ENCODE measurements at places on chromosomes 12 and 14.

- no peak for DNase-seq
Observed at GRCh38 chr12:18895946-18896345, 158.0 kb downstream of the CAPZA3 start.

DNA sequence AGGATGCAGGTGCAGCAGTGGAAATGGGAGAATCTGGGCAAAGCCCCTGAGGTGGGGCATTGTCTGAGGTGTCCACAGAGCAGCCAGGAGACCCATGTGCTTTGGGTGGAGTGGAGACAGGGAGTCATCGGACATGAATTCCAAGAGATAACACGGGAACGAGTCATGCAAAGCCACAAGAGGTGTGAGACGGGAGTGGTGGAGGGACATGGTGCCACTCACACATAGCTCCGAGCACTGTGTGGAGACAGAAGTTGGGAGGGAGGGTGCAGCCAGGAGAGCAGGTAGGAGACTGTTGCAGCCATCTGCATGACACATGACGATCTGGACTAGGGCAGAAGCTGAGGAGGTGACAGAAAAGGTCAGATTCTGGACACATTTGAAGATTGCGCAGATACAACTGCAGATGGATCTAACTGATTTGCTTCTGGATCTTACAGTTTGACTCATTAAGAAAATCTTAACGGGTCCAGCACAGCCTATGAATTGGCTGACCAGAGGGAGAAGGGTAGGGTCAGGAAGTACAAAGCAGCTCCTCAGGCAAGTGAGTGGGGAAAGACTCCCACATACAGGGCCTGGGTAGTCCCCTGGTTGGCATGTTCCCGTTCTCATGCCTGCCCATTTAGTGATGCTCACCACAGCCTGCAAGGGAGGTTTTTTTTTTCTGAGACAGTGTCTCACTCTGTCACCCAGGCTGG is 379.8 kb downstream of the FUT8 start:
- no peak for DNase-seq

- no peak for DNase-seq
Observed at GRCh38 chr14:45194964-45195363, 58.0 kb downstream of the MIS18BP1 start.

GRCh38 chr14:38948171-38948570 is 154.9 kb downstream of the SEC23A start:
- no peak for DNase-seq

- DNase-seq = no peak
Observed at GRCh38 chr14:58414845-58415244, 12.5 kb downstream of the TIMM9 start.

DNA sequence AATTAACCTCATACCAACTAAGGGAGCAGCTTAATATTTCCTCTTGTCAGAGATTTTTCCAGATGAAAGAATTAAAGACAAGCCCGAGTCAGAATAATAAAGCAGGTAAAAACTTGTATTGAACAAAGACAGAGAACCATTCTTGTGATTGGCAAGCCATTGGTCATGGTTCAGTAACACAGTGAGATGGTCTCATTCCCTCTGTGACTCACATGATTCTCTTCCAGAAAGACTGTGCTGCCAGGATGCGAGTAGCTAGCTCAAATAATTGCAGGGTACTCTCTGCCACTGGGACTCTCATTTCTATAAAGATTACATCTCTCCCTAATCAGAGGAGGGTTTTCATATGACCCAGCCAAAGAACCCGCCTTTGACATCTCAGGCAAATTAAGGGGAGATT is 179.4 kb downstream of the PHLDA1 start:
- no peak for DNase-seq

- no peak for DNase-seq
Observed at GRCh38 chr14:38866461-38866860, 236.6 kb downstream of the SEC23A start.

GRCh38 chr14:24734917-24735500 is 101.0 kb upstream of the GZMB start:
- DNase-seq = no peak

DNA sequence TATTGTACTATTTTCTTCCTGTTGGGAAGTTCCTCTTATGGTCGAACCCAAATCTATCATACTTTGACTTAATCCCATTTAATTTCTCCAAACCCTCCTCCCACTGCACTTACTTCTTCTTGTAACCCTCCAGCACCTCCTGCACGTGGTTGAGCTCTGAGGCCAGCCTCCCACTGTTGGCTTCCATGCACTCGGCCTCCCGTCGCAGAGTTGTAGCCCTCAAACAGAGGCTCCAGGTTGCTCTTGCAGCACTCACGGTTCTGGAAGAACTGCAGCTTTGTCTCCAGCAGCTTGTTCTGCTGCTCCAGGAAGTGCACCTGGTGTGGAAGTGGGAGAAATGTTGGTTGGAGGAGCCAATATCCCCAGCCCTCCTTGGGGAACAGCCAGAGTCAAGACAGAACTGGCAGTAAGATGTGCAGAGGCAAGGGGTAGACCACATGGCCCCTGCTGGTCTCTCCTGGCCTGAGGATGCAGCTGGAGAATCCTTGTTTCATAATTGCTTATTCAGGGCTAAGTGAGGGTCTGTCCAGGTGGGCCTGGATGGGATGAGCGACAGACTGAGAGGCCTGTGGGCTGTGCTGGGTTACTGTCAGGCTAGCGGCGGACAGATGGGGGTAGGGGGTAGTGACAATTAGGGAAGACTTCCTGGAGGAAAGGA is 18.4 kb upstream of the KRT86 start:
- DNase-seq = no peak

DNA sequence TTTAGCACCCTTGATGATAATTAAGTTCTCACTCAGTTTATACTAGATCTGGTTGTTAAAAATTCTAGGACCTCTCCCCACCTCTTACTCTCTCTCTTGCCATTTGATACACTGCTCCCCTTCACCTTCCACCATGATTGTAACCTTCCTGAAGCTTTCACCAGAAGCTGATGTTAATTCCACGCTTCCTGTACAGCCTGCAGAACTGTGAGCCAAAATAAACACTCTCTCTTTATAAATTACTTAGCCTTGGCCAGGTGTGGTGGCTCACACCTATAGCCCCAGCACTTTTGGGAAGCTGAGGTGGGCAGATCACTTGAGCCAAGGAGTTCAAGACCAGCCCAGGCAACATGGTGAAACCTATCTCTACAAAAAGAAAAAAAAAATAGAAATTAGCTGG is 11.1 kb upstream of the HECTD4 start:
- DNase-seq = no peak

DNA sequence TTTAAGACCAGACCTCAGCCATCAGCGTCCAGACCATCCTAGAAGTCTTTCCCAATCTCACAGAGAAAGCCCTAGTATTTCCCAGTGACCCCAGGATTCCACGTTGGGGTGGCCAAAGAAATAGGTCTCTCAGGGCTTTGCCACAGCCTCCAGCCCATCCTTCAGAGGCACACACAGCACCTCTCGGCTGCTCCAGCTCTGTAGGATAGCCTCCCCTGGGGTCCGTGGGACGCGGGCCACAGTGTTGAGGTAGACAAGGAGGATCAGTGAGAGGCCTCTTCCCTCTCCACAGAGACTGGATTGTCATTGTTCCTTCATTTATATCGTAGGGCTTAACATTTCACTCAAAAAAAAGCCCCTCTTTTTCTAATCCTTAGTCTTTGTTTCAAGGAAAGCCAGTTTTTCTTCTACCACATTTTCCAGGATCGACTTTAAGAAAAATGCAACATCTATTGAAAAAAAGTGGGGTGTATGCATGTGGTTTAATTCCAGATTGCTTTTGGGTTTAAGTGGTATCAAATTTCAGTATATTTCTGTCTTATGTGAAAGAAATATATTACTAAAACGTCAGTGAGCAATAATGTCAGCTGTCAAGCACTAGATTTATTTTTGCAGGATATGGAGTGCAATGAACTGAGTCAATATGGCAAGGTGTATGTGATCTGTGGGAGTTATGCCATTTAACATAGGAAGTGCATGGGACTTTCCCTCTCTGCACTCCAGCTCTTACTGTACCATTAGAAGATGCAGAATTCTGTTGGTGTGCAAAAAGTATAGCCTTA is 187.5 kb downstream of the MSRB3 start:
- DNase-seq = no peak

DNA sequence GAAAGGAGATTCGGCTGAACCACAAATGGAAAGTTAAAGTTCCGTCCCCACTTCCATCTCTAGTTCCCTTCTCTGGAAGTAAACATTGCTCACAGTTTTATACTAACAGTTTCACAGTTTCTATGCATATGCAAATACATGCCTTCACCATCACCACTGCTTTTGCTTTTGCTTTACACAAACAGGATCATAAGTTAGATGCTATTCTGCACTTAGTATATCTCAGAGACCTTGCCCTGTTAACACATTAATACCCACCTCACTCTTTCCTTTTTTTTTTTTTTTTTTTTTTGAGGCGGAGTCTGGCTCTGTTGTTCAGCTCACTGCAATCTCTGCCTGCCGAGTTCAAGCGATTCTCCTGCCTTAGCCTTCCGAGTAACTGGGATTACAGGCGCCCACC is 890 bp downstream of the TEP1 start:
- no peak for DNase-seq

DNA sequence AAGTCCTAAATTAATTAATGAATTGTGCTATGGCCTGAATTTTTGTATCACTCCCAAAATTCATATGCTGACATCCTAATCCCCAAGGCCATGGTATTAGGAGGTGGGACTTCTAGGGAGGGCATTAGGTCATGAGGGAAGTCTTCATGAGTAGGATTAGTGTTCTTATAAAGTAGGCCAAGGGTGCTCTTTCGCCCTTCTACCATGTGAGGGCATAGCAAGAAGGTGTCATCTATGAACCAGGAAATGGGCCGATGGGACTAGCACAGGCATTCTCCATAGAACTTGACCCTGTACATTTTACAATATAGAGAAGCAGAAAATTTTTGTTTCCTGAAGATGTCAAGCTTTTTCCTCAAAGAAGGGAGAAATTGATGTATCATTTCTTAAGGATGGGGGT is 12.5 kb downstream of the SYT10 start:
- DNase-seq = no peak

DNA sequence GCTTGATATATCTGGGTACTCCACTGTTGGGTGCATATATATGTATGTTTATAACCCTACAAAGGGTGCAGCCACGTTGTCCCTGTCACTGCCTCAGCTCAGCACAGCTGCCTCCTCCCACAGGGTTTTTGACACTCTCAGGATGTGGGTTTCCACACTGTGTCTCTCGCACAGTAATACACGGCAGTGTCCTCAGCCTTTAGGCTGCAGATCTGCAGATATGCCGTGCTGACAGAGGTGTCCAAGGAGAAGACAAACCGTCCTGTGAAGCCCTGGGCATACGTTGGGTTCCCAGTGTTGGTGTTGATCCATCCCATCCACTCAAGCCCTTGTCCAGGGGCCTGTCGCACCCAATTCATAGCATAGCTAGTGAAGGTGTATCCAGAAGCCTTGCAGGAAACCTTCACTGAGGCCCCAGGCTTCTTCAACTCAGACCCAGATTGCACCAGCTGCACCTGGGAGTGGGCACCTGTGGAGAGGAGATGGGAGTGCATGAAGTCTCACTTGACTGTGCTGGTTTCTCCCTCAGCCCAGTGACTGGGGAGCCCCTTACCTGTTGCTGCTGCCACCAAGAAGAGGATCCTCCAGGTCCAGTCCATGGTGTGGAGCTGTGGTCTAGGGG is 498.7 kb downstream of the TMEM121 start:
- peak; percentile 51 for DNase-seq

GRCh38 chr12:13088496-13088895 is 15.0 kb downstream of the GSG1 start:
- no peak for DNase-seq

- DNase-seq = no peak
Observed at GRCh38 chr14:100075681-100076080, 10.5 kb downstream of the EVL start.

GRCh38 chr12:92019491-92020277 is 126.0 kb downstream of the BTG1 start:
- DNase-seq = no peak

GRCh38 chr14:25833341-25834126 is 764.3 kb downstream of the NOVA1 start:
- DNase-seq = no peak

- DNase-seq = peak; percentile 60
Observed at GRCh38 chr12:1473418-1473817, 121.0 kb downstream of the FBXL14 start.

DNA sequence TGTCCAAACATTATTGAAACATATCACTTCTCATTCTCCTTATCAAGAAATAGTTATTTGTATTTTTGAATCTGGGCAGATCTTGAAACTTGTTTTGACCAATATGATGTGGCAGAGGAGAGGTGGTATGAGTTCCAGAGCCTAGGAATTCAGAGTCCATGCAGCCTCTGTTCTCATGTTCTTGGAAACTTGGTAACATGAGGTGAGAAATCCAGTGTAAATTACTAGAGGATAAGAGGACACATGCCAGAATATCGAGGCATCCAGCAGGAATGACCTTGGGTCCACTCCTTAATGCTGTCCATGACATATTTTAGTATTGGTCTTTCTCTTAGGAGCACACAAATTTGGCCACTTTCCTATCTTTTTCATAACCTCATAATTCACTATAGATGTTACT is 1374.6 kb downstream of the FSCB start:
- DNase-seq = no peak

- DNase-seq = no peak
Observed at GRCh38 chr14:82490397-82490796, 956.7 kb upstream of the SEL1L start.

- DNase-seq = peak; percentile 70
Observed at GRCh38 chr14:97379091-97379531, 581.9 kb downstream of the VRK1 start.

- no peak for DNase-seq
Observed at GRCh38 chr12:60421741-60422140, 825.9 kb downstream of the SLC16A7 start.

DNA sequence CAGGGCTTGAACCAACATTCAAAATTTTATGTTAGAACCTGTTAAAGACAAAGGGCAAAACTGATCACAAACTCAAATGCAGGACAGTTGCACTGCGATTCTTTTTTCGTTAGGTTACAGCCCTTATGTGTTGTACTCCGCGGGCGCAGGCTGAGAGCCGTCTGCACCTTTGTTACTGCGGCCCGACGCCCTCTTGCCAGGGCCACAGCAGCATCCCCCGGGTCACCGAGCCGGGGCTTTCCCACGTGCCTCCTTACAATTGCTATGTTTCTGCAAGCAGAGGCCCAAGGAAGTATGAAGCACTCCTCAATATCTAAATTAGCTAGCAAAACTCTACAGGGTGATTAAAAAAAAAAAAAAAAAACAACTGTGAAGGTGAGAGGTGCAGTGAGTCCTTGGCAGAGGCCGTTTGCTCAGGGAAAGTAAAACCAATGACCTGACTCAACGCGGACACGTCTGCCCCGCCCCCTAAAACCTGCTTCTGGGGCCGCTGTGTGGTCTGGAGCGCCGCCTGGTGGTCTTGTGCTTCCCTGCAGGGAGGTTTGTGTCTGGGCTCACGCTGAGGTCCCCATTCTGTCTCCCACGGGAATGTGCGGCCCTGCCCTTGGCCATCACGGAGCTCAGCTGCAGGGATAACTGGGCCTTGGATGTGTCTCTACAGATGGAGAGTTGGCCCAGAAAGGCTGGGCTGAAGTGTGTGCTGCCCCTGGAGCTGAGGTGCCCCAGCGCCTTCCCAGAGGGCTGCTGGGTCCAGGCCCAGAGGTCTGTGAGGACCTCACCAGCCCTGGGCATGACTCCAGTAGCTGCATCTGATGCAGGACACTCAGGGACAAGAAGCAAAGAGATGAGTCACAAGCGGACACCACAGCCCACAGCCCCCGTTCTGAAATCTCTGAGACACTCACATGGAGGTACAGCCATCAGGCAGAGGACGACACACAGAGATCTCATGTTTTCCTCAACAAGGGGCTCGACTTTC is 418.5 kb downstream of the TMEM121 start:
- DNase-seq = peak; percentile 81

- DNase-seq = no peak
Observed at GRCh38 chr14:68140076-68140741, 320.6 kb downstream of the RAD51B start.

- DNase-seq = no peak
Observed at GRCh38 chr14:66293533-66294105, 192.6 kb upstream of the CCDC196 start.
